CD8-positive, alpha-beta memory T cell (primary cell): ENCODE measurements at places on chromosomes 4 and X. TPM values are rescaled to one million over a fixed set of nuclear protein-coding genes. Genes with fewer than 3 reads are reported as not detected.

Gene NUDT9
- 16.0 TPM for total RNA-seq

Gene HSFX4
- not detected for total RNA-seq

Gene ARHGAP24
- total RNA-seq: not detected

Gene GPRASP1
- 4.2 TPM for total RNA-seq

Gene CT45A3
- not detected for total RNA-seq

Gene OTOP1
- total RNA-seq: not detected

Gene ARMCX1
- total RNA-seq: 2.1 TPM

Gene ARHGEF6
- total RNA-seq: 25.6 TPM

Gene ATP1B4
- total RNA-seq: not detected

Gene LCORL
- 7.2 TPM for total RNA-seq

Gene TEX13C
- total RNA-seq: not detected

Gene FAAH2
- total RNA-seq: 2.0 TPM

Gene LIN54
- 23.0 TPM for total RNA-seq

Gene OPHN1
- total RNA-seq: 0.20 TPM

Gene SMAD1
- 1.3 TPM for total RNA-seq

Gene ADH1C
- not detected for total RNA-seq

Gene FMR1
- 38.7 TPM for total RNA-seq

Gene VCX
- total RNA-seq: not detected

Gene ADAM29
- not detected for total RNA-seq

Gene IL13RA1
- 0.59 TPM for total RNA-seq
